ENCODE measurements at places on chromosomes 1 and 21.

- DNase-seq = no peak
Observed at GRCh38 chr1:212718499-212718898, 18.9 kb upstream of the BATF3 start.

DNA sequence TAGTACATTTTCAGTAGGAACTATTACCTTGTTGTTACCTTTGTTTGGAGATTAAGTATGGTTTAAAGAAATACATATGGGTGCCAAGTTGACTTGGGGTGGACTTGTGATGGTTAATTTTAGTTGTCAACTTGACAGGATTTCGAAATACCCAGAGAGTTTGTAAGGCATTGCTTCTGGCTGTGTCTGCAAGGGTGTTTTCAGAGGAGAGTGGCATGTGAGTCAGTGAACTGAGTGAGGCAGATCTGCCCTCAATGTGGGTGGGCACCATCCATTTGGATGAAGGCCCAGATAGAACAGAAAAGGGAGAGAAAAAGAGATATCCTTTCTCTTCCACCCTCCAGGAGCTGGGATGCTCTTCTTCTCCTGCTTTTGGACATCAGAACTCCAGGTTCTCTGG lies 315.5 kb downstream of the GPATCH2 start:
- DNase-seq = no peak

DNA sequence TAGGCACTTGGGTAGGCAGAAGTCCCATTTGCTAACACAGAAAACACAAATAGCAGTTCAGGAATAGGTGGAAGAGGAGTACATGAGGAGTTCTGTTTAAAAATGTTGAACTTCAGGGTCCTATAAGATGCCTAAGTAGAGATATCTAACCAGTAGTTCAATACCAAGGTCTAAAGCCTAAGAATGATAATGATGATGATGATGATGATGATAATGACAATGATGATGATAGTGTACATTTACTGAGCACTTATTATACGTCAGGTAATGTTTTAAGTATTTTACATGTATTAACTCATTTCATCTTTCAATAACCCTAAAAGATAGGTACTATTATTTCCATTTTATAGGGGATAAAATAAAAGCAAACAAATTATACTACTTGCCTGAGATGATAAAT lies 50.1 kb downstream of the GDAP2 start:
- DNase-seq = no peak

DNA sequence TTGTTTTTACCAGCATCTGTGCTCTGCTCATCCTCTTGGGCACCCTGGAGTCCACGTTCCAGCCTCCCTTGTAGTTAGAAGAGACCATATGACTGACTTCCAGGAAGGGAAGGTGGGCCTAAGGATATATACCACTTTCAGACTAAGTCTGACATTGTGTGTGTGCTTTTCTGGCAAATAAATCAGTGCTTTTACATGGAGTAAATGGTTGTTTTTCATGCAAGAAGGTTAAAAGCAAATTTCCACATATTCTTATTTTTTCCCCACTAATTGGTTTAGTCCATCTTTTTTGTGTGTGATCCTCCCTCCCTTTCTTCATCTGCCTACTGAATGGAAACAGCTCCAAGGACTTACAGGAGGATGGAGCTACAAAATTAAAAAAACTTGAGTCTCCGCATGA lies 119.8 kb downstream of the TBX15 start:
- DNase-seq = no peak

GRCh38 chr1:42210421-42211133 lies 46.0 kb upstream of the GUCA2A start:
- no peak for DNase-seq

- DNase-seq = no peak
Observed at GRCh38 chr21:41470054-41470453, 37.9 kb downstream of the TMPRSS2 start.

GRCh38 chr1:223783676-223784075 lies 62.1 kb downstream of the TP53BP2 start:
- DNase-seq = no peak

GRCh38 chr1:74679811-74680210 lies 6.2 kb upstream of the ERICH3 start:
- DNase-seq = no peak

- no peak for DNase-seq
Observed at GRCh38 chr1:43554444-43554992, 23.8 kb downstream of the PTPRF start.

- DNase-seq = no peak
Observed at GRCh38 chr1:38403667-38404066, 357.1 kb upstream of the POU3F1 start.

GRCh38 chr1:63601061-63601460 lies 7.8 kb downstream of the PGM1 start:
- no peak for DNase-seq

- no peak for DNase-seq
Observed at GRCh38 chr1:23720256-23720995, 22.8 kb upstream of the ELOA start.

DNA sequence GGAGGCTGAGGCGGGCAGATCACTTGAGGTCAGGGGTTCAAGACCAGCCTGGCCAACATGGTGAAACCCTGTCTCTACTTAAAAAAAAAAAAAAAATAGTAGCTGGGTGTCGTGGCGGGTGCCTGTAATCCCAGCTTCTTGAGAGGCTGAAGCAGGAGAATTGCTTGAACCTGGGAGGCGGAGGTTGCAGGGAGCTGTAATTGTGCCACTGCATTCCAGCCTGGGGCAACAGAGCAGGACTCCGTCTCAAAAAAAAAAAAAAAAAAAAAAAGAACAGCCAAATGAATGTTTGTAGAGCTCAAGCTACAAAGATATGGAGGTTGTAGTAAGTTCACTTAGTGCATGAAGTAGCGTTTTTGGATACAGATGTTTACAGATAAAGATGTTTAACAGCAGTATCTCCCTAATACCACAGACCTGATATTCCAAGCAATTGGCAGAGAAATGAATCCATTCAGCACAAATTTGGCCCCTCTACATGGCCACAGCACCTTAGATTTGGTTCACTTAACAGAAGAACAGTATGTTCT lies 49.5 kb upstream of the IPO9 start:
- no peak for DNase-seq

- DNase-seq = no peak
Observed at GRCh38 chr1:173100476-173101107, 49.9 kb upstream of the TNFSF18 start.

- no peak for DNase-seq
Observed at GRCh38 chr1:95752515-95753381, 518.7 kb downstream of the RWDD3 start.

- no peak for DNase-seq
Observed at GRCh38 chr1:78553859-78554258, 63.1 kb downstream of the PTGFR start.

DNA sequence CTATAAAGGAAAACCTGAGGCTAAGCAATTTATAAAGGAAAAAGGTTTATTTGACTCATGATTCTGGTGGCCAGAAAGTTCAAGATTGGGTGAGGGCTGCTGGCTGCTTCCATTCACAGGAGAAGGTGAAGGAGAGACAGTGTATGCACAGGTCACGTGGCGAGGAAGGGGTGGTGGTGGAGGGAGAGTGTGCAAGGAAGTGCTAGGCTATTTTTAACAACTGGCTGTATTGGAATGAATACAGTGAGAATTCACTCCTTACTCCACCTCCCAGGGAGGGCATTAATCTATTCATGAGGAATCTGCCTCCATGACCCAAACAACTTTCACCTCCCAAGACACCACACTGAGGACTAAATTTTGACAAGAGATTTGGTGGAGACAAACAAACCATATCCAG lies 51.0 kb downstream of the SYDE2 start:
- no peak for DNase-seq

GRCh38 chr1:155320661-155321617 lies at the start of gene RUSC1:
Gene RUSC1, plus strand, starts transcription at chr1:155320894. Its CDS starts 880 bp downstream, at chr1:155321774.
- DNase-seq = peak; percentile 32

DNA sequence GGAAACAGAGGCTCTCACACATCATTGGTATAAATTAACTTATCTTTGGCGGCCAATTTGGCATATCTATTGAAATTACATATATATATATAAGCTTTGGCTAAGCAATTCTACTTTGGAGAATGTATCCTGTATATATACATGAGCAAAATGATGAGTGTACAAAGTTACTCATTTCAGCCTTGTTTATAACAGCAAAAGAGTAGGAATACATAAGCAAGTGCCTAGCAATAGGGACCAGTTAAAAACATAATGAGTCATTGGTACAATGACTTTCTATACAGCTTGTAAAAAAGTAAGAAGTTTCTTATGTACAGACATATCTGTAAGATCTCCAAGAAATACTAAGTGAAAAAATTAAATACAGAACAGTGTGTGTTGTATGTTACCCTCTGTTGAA lies 190.8 kb downstream of the LTN1 start:
- DNase-seq = no peak

GRCh38 chr1:155052439-155053395 lies 1.6 kb downstream of the ADAM15 start:
- no peak for DNase-seq

DNA sequence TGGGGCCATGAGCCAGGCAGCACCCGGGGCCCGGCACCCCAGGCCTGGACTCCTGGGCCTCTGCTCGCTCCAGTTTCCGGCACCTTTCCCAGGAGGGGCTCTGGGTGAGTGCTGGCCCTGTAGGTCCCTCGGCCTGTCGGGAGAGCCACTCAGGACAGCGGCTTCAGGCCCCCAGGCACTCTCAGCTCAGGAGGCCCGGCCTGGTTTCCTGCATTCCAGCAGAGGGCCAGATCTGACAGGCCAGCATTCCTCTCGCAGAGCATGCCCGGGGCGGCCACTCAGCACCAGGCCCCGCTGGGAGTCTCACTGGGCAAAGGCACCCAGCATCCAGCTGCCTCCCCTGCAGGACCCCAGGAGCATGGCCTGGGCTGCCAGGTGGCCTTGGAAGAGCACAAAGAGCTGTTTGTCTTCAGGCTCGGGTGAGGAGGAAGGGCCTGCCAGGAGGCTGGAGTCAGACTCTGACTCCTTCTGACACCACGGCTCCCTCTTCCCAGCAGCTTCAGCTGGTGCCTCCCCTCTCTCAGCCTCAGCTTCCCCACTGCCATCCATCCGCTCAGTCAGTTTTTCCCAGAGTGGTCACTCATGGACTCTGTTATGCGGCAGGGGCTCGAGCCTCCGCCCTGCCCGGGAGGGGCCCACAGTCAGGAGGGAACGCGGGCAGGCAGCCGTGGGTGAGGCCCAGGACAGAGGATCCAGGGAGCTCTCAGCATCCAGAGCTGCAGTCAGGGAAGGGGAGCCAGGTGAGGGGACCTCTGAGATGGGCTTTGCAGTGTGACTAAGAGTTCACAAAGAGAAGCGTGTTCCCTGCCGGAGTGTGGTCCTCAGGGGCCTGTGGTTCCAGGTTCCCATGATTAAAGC lies 51.7 kb downstream of the WNT9A start:
- DNase-seq = peak; percentile 51

- DNase-seq = no peak
Observed at GRCh38 chr1:221310180-221310579, 430.9 kb downstream of the HLX start.

- DNase-seq = no peak
Observed at GRCh38 chr1:212980123-212980785, 29.9 kb downstream of the VASH2 start.

DNA sequence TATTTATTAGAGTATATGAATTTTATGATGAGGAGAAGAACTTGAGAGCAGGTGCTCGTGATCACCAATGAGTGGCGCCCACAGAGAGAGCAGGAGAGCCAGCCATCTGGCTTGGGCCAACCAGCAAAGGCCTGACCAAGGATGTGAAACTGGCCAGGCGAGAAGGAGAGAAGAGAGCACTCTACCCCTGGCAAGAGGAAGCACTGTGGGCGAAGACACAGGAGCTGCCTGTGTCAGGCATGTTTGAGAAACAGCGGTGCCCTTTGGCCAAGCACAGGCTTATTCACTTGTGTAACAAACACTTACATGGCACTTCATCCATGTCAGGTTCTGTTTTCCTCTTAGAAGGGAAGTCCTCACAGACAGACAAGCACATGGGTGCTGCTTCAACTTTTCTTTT lies 4.2 kb upstream of the SIPA1L2 start:
- peak; percentile 20 for DNase-seq

DNA sequence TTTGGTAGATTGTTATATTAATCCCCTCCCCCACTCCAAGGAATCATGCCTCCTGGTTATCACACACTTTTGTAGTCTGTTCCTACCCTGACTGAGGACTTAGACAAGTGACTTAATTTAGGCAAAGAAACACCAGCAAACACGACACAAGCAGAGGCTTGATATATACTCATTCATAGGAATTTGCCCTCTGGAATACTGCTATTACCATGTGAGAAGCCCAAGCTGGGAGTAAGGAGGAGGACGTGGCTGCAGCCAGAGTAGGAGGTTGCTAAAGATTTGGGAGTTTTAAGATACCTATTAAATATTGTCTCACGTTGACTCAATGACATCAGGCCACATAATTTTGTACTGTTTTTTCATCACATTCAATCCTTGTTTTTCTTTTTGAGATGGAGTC lies 100.2 kb downstream of the LRRC53 start:
- no peak for DNase-seq

DNA sequence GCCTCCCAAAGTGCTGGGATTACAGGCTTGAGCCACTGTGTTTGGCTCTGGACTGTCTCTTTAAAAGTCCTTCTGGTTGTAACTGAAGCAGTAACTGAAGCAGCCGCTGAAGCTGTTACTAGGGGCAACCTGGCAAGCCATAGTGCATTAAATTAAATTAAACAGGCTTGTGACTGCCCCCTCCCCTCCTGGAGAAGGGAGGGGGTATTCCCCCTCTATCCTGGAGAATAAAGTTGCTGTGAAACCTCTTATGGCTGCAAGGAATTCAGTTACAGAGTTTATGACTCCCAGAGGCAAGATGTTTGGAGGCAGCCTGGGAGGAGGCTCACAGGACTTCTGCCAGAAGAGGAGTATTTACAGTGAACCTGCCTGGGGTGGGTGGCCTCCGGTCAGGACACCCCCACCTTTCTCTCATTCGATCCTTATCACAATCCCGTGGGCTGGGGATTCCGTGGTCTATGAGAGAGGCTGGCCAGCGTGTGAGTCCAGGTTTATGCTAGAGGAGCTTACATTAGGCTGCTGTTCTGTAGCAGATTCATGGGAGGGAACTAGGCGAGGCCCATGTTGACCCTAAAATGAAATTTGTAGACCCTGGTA lies 8.3 kb downstream of the TTC22 start:
- peak; percentile 16 for DNase-seq

GRCh38 chr1:242081446-242081845 lies 82.5 kb upstream of the MAP1LC3C start:
- no peak for DNase-seq

DNA sequence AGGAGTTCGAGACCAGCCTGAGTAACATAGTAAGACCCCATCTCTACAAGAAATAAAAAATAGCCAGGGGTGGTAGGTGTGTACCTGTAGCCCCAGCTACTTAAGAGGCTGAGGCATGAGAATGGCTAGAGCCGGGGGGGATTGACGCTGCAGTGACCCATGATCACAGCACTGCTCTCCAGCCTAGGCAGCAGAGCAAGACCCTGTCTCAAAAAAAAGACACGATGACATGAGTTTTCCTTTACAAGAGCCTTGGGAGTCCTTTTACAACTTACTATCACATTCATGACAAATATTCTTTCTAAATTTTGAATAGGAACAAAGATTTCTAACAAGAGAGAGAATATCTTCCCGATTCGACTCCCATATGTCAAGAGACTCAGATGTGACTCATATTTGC lies 3.3 kb upstream of the BRWD1 start:
- DNase-seq = no peak

GRCh38 chr21:35350965-35351364 lies 301.9 kb upstream of the RUNX1 start:
- no peak for DNase-seq
